ENCODE measurements at places on chromosomes 6 and 20. TPM values are rescaled to one million over a fixed set of nuclear protein-coding genes. Genes with fewer than 3 reads are reported as not detected.

DNA sequence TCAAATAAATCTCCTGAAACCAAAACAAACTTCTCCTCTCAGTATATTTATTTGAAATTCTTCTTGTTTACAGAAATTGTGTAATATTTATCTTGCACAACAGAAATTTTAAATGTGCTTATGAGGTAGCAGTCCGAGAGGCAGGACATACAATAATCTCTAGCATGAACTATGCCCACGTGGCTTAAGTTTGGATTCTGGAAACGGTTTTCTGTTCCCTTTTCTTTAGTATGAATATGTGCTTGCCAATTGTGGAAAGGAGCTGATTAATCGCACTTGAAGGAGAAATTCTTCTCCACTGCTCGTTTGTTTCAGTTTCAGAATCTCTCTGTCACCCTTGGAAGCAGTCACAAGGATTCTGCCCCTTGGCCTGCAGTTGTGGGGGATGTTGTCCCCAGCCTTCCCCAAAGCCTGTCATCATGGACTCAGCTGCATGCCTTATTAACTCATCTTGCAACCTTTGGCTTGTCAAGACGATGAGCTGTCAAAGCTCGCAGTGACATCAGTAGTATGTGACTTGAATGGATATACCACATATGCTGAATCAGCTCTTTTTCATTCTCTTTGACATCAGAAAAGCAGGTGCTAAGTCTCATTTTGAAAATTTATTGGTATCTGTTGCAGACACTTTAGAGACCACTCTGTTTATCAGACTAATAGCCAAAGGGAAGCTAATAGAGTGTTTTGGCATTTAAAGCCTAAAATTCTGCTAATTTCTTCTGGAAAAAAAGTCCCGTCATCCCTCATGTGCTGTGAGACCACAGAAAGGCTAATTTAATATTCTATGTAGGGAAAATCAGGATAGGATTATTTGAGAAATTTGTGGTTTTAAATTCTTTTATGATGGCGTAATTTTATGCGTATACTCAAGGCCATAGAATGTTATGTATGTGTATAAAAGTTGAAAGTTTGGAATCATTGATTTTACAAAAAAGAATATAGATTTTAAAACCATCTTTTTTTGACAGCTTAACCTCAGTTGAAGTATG lies 186.8 kb downstream of the ARID1B start:
- peak; percentile 48 for DNase-seq

DNA sequence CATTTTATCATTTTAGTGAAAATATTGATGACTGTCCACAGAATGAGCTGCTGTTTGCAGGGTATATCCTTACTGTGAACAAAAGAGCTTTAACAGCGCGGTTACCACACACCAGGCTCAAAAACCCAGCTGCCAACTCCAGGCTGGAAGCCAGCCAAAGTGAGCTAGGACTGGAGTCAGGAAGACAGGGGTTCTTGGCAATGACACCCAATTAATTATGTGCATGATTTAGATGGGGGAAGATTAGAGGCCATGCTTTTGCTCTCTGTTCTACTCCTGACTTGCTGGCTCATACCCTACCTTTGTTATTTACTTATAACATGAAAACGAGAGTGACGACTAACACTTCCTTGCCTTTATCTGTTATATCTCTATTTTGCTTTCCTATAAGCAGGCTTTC lies 128.9 kb upstream of the SHLD1 start:
- peak; percentile 82 for DNase-seq

Gene CPNE5
- not detected for total RNA-seq

DNA sequence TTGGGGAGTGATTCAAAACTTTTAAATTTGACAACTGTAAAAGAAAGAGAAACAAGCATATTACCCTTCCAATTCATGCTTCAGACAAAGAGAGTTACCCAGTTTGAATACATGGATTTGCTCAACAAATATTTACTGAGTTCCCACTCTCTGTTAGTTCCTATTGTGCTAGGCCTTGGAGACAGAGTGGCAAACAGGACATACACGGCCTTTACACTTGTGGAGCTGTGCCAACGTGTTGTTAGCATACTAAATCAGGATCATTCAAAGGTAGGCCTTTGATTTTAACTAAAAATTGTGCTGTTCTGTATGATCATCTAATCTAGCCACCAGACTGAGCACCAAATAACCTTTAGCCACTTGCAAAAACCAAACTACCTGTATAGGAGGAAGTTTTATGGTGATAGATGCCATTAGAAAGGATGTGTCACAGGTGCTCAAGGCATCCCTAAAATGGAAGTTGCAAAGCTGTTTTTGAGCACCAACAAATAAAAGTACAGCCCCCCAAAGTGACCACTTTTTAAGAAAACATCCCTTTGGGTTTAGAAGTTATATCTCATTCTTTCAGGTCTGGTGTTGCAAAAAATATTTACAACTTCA lies 84.5 kb downstream of the CHD6 start:
- DNase-seq: no peak

DNA sequence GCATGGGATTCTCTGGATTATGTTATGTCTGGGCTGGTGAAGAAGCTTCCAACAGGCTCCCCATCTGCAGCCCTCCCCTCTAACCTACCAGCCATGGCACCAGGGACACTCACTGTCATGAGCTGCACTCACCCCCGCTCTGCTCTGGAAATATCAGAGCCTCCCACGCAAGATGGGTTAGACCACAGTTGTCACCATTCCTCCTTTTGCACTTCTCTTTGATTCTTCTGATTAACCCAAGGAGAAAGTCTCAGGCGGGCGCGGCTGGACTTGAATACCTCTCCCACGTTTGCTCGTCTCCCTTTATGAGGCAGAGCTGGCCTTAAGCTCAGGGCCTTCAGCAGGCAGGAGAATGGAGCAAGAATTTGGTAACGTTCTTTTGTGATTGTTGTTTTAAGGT lies 128.1 kb downstream of the CEBPB start:
- no peak for DNase-seq

DNA sequence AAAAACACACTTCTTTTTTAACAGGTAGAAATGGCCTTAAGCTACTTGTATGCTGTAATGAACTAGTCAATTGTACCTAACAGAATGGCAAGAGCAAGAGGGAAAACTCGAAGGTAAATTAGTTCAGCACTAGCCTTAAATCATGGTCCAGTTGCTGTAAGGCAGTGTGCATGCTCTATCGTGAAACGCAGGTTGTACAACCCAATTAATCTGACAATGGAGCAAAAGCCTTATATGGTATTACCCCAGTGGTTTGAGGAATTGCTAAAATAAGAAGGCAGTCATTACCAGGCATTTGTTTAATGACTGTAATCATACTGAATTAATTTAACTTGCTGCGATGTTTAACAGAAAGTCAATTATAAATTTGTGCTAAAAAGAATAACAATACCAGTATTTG lies 69.3 kb upstream of the SOX4 start:
- no peak for DNase-seq

DNA sequence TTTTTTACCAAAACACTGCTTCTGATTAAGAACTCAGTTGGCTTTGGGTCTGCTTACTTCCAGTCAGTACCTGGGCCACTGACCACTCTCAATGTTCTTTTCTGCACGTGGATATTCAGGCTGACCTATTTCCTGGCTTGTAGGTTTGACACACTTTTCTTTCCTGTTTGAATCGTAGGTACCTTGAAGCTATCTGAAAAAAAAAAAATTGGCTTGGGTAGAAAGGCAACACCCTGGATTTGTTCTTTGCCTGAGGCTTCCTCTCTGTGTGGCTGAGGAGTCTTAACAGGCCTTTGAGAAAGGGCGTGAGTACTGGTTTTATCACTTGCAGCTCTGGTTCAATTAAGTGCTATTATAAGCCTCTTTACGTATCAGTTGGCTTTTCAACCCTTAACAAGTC lies 60.6 kb upstream of the IL20RA start:
- peak; percentile 81 for DNase-seq

Gene TMEM244
- total RNA-seq: not detected

- no peak for DNase-seq
Observed at GRCh38 chr20:12173347-12174012, 255.8 kb downstream of the BTBD3 start.

Gene ENPP4
- total RNA-seq: 0.32 TPM

Gene FAM110A
- 9.2 TPM for total RNA-seq

GRCh38 chr6:110492584-110492983 lies 16.2 kb upstream of the SLC22A16 start:
- DNase-seq: peak; percentile 74

Gene LAMA4
- total RNA-seq: not detected

Gene ZBP1
- not detected for total RNA-seq

GRCh38 chr20:31239139-31239538 lies 18.3 kb upstream of the DEFB115 start:
- DNase-seq: no peak

Gene CST1
- total RNA-seq: not detected

GRCh38 chr6:35427851-35428321 lies 24.3 kb upstream of the FANCE start:
- peak; percentile 24 for DNase-seq

DNA sequence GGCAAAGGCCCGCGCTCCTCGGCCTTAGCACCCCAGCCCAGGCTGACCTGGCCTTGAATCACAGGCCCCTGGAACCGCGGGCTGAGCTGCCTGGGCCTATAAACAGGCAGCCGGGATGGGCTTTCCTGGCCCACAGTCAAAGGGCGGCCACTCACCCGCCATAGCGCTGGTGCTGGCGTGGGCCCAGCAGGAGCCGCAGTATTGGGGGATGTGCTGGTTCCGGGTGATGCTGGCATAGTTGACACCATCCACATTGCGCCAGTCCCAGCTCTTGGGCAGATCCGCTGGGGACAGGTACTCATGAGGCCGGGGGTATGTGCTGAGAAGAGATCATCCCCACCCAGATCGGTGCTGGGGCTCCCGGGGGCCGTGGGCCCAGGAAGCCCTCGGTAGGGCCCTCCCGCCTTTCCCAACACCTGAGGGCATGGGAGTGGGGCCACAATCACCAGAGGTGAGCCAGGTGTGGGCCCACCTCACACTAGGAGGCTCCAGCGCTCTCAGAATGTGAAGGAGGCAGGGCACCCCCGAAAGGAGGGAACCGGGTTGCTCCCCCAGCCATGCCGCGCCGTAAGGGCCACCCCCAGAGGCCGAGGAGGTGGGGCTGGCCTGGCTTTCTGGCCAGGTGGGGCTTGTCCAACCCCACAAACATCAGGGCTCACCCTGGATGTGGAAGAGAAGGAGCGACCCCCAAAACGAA lies 739 bp downstream of the CTSZ start:
- DNase-seq: peak; percentile 32

DNA sequence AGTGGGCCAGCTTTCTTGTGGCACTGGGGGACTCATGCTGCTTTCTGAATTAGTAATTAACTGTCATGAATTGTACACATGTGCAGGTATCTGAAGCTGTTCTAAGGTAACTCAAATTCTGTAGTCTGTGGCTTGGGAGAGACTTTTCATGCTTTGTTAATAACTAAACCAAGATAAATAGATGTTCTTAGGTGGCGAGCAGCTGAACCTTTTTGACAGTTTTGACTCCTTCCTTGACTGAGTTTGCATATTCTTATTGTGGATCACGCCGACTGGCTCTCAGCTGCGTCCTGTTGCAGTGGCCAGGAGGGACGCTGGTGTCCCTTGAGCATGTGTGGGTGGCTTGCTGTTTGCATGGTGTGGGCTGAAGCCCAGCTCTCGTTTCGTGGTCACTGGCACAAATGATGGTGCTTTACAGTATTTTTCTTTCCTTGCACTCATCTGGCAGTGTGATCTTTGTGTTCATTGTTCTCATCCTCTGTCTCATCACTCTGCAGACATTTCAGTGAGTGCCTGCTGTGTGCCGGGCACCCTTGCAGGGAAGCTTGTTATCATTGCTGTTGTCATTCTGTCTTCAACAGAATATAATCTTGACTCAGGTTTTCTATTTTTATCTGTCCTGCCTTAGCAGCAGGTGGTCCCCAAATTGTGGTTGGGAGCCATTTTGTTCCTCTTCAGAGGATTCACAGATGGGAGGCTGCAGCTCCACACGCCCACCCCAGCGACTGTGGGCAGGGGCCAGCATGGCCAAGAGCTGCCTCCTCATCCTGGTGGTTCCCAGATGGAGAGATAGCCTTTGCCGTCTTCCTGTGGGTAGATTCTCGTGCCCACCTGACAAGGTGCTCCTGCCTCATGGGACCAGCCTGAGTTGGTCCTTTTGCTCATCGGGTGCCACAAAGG lies 39.6 kb downstream of the DUSP22 start:
- no peak for DNase-seq

- no peak for DNase-seq
Observed at GRCh38 chr6:70149209-70149788, 153.6 kb downstream of the COL9A1 start.
